Stimulated activated CD4-positive, alpha-beta T cell treated with anti-CD3 and anti-CD28 coated beads, TNF-alpha, amount 100 ng/mL, for 24 hours (primary cell): ENCODE measurements at places on chromosomes 12 and 14.

DNA sequence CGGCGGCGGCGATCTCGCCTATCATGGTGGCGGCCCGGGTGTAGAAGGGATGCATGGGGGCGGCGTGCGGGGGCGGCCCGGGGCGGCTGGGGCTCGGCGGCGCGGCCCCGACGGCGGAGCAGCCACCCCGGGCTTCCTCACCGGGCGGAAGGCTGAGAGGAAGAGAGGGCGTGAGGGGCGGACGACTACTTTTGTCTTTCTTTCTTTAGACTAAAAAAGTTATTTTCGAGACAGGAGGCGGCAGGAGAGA is 240 bp downstream of the BTG1 start:
- no peak for DNase-seq

DNA sequence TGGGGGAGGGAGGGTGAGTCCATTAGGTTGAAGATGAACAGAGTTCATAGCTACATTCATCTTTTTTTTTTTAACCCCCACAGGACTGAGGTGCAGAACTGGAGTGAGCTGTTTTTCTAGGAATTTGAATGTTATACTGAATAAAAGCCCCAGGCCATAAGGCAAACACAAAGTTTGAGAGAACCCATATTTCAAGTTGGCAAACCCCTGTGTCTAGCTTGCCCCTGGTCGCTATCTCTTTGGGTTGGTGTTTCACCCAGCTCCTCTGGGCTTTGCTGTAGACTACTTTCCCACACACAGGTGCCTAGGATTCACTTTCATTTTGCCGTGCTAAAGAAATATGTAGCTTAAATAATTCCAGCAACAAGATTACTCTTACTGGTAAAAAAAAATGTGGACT is 5.2 kb upstream of the LMO3 start:
- DNase-seq: no peak

GRCh38 chr12:49800421-49801140 is 27.6 kb downstream of the NCKAP5L start:
- DNase-seq: no peak

DNA sequence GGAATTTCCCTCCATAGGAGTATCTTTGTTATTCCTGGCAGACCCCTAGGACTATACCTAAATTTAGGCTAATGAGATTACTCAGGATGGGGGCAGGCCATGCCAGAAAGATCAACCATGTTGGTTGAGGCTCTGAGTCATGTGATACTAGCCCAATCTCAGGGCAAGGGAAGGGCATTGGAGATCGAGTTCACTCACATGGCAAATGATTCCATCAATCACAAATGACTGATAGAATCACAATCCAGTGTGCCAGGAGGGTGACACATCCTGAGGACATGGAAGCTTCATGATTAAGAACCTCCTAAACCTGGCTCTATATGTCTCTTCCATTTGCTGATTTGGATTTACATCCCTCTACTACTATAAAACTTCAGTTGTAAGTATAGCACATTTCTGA is 182.3 kb downstream of the NTF3 start:
- no peak for DNase-seq

DNA sequence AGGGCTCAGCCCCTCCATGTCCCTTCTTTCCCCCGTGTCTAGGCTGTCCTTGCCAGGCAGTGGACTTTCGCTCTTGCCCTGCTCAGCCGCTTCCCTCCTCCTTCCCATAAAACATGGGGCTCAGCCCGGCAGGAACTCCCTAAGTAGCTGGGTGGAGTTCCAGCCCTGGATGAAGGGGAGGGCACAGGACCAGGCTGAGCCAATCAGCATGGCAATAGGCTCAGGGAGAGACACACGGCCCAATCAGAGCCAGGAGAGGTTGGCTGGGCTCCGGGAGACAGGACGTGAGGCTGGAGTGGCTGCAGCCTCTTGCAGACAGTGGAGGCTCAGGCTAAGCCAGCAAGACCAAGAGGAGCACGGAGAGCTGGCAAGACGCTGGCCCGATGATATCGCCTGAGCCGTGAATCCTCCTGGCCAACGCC is 54.3 kb downstream of the GALNT9 start:
- DNase-seq: no peak

GRCh38 chr12:12378616-12379015 is 21.7 kb downstream of the BORCS5 start:
- no peak for DNase-seq

DNA sequence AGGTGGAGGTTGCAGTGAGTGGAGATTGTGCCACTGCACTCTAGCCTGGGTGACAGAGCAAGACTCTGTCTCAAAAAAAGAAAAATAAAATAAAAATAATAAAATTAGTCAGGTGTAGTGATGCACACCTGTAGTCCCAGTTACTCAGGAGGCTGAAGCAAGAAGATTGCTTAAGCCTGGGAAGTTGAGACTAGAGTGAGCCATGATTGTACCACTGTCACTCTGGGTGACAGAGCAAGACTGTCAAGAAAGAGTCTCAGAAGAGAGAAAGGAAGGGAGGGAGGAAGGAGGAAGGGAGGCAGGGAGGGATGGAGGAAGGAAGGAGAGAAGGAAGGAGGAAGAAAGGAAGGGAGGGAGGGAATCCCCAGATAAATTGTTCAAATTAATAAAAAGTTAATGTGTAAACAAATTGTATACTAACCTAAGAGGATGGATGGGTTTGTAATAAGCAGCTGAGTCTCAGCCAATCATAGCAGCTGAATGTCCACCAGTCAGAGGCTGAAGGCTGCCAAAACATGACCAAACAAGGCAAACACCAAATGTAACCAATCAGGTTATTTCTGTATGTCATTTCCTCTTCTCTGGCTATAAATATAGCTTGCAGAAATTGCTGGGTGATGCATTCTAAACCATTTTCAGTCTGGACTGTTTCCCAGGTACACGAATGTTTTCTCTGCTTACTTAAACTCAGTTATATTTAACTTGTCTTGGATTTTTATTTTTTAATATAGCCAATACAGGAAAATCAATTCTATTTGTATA is 6.1 kb upstream of the CDCA4 start:
- DNase-seq: no peak

GRCh38 chr12:53927220-53928029 is 11.2 kb upstream of the HOXC13 start:
- no peak for DNase-seq

DNA sequence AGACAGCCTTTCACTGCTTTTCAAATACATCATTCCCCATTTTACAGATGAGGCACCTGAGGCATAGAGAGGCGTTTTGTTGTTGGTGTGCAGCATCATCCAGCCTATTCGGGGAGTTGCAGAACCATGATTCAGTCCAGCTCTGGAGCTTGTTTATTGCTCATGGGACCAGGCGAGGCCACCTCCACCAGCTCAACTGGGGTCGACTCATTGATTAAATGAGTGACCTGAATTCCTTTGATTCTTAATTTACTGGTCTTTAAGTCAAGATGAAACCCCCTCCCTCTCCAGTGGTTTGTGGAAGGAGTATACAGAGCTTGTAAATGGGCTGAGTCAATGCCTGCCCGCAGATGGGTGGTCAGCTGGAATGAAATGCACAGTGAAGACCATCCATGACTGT is 161.9 kb downstream of the CHST11 start:
- no peak for DNase-seq
